Spinal cord (tissue), 10 donors: ENCODE measurements at places on chromosomes 12 and 14.
A peak's percentile ranks its signal among the peaks of the same experiment; 100 is the strongest.

DNA sequence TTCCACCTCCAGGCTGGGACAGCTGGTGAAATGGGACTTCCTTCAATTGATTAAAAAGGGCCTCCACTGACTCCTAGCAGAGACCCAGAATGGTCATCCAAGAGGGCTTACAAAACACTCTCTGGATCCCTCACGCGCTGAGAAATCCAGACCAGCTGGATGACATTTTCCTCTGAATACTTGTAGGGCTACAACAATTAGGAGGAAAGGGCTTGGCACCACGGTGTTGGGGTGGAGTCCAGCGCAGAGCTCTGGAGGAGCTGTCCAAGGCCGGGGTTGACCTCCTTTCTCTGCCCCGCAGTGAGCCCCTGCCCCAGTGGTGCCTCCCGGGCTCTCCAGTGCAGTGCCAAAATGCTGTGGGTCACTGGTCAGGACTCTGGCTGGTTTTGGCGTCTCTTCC, 189.0 kb upstream of the CCND2 start:
- no peak for DNase-seq

DNA sequence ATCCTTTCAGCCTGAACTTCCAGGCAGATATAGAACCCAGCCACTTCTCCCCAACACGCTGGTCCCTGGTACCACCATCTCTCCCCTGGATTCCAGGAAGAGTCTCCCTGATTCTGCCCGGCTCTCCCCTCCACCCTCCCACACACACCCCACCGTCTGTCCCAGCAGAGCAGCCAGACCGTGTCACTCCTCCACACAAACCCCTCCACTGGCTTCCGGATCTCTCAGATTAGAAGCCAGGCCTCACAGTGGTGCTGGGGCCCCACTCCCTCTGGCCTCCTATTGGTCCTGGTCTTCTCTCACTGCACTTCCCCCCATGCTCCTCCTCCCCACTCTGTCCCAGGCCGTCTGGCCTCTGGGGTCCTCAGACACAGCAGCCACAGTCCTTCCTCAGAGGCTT, 52.4 kb upstream of the CDKN3 start:
- DNase-seq: no peak

DNA sequence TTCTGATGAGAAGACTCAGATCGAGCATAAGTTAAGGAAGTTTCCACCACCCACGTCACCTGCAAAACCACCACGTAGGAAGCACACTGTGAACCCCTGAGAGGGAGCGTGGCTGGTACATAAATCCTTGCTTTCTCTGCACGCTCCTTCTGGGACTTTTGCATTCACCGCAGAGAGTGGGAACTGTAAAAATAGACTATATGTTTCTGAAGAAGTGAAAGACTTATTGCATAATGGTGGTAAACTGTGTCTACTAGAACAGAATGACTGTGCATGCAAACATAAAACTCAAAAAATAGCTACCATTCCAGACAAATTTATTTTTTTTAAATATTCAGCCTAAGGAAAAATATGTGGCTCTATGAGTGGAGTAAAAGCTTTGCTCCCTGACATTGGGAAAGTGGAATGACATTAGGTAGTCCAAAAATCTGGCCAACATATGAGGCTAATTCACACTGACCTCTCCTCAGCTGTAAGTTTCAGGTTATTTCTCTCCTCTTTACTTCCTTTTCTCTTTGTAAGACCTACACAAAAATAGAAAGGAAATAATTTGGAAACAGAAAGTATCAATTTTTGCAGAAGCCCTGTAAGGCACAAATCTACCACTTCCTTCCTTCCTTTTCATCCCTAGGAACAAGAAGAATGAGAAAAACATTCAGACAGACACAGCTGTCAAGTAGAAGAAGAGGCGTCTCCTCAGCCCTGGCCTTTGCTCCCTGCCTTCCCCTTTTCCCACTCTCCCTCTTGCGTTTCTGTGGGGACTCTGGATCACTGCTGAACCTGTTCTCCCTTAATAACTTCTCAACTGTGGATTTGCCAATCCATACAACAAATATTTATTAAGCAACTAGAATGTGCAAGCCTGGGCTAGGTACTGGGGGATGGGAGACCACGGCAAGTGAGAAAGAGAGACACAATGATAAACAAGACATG, 264.3 kb upstream of the FOXN3 start:
- DNase-seq: no peak

DNA sequence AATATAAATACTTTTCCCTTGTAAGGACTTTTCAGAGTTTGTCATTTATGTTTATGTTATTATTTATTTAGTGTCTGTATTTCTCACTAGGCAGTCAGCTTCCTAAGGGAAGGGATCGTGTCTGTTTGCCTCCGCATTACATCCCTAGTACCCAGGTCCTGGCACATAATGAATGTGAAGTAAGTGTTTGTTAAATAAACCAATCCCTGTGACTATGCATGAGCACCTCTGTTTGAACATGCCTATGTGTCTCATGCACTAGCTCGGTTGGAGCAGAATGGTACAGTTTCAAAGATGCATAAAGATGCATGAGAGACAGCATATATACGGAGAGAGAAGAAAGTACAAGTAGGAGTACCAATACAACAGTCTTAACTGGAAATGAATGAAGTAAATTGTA, 99.3 kb downstream of the KIF21A start:
- DNase-seq: no peak

DNA sequence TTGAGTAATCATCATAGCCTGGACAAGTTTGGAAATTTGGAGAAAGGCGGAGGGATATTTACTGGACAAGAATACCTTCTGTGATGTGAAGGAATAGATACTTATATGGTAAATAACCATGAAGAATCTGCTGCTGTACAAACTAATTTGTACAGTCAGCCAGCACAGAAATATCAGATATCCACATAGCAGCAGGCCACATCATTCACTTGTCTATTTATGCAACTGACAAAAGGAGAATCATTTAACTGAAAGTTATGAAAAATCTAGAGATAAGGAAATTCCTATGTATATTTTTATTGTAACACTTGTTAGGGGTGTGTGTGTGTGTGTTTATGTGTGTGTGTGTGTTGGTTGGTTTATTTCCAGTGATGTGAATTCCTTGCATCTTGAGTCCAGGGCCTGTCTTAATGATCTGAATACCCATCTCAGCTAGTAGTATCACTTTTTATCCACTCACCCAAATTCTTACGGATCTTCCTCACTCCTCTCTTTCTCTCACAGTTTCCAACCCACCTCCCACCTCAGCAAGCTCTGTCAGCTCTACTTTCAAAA, 10.5 kb upstream of the LRIG3 start:
- DNase-seq: no peak

GRCh38 chr12:1367331-1368291, 226.8 kb downstream of the FBXL14 start:
- peak; percentile 79 for DNase-seq

GRCh38 chr14:80705241-80705980, 236.1 kb downstream of the CEP128 start:
- no peak for DNase-seq

DNA sequence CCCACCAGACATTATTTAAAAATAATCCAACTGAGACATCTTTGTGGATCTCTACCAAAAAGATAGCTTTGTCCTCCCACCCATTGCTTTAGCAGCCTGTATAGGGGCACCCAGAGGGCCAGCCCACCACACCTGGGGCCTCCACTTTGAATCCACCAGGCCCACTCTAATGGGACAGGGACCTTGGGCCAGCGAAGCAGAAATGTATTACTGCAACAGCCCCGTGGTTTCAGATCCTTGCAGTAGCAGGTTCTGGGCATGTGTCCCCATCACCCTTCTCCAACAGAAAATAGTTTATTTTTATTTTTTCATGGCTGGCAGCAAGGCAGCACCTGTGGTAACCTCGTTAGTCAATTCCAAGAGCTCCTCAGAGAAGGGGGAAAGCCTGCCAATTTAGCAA, 218.4 kb downstream of the ZFP36L1 start:
- DNase-seq: no peak

- no peak for DNase-seq
These were observed 282.3 kb upstream of the PRICKLE1 start for GRCh38 chr12:42871816-42872215.

DNA sequence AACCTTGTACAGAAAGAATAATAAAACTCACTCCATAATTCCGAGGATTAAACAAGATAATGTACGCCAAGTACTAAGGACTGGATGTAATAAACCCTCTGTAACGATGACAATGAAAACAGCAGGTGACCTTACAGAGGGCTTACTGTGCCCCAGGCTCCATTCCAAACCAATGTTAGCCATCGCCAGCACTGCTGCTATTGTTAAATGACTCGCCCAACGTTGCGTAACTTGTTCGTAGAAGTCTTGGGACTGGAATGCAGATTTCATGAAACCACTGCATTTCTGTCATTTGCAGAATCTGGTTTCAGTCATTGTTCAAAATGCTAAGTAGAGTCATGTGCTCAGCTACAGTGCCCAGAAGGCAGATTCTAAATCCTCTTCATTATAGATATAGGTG, 728 bp upstream of the STON2 start:
- no peak for DNase-seq

DNA sequence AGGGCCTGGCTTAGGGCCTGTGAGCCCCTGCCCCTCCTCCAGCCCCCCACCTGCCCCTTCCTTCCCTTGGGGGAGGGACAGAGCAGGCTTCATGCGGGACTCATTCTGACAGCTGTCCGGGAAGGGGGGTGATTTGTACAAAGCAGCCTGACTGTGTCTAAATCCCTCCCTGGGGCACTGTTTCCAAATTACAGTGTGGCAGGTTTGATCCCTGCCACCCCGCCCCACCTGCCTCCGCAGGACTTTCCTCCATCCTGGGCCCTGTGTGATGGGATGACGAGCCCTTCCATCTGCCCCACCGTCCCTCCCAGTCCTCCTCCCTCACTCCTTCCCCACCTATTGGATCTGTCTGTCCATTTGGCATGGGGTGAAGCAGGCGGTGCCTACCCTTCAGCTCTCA, 363.9 kb downstream of the BCL11B start:
- no peak for DNase-seq

DNA sequence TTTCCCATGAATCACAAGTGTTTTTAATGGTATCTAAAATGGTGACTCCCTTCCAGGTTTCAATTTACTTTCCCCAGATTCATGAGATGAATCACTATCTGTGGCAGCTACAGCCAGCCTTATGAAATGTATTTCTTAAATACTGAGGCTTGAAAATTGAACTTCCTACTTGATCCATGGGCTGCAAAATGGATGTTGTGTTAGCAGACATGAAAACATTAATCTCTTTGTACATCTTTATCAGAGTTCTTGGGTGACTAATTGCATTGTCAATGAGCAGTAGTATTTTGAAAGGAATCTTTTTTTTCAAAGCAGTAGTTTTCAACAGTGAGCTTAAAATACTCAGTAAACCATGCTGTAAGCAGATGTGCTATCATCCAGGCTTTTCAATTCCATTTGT, 250.8 kb downstream of the SLC6A15 start:
- DNase-seq: no peak

DNA sequence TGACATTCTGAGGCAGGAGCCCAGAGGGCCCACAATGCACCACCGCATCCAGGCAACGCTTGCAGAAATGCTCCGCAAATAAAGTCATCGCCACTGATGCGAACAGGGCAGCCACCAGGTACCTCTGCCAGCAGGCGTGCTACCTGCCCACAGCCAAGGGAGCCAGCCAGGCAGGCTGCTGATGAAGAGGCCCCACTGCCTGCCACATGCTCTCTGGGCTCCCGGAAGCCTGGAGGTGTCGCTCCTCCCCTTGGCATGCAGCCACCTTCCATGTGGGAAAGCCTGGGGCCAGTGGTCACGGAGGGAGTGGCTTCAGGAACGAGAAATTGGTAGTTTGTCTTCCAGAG, 14.7 kb downstream of the GPR132 start:
- no peak for DNase-seq

DNA sequence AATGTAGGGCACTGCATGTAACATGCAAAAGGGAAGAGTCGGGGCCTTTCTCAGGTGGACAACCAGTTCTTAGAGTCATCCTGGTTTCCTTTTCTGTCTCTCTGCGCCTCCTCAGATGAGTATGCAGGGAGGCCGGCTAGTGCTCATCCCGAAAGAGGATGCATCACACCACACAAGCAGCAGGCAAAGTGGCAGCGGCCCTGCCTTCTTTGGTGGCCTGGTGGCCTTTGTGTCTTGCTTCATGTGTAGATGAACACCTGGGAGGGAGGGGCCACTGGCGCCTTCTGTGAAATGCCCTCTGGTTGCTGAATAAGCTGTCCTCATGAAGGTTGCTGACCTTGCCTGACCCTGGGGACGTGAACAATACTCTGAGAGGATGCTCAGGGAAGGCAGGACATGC, 18.0 kb downstream of the SLC24A4 start:
- DNase-seq: no peak

DNA sequence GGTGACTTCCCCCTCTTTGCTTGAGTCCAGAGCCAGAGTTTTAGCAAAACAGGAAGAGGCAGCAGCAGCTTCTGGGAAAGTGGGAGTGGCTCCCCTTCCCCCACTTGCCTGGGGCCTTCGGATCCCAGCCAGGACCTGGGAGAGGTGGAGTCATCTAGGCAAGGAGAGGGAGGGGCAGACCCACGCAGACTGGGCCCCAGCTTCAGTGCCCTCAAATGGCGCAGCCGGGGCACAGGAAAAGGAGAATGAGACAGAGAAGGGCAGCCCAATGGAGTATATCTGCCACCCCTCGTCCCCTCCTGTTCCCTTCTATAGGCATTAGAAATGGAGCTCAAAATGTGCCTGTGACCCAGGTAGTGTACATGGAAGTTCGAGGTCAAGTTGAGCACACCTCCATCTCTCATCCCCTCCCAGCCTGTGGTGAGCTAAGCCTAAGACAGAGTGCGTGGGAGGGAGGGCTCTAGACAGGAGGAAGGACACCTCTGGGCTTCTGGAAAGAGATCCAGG, 9.3 kb upstream of the HDAC7 start:
- DNase-seq: no peak

- DNase-seq: no peak
These were observed 63.4 kb downstream of the ITPR2 start for GRCh38 chr12:26769611-26770010.

- no peak for DNase-seq
These were observed 483.0 kb downstream of the DIO2 start for GRCh38 chr14:79728331-79728730.

GRCh38 chr14:96598332-96598928, 96.2 kb downstream of the PAPOLA start:
- DNase-seq: no peak

GRCh38 chr12:38144049-38144448, 172.5 kb upstream of the ALG10B start:
- DNase-seq: no peak

GRCh38 chr12:69719336-69720316, 19.0 kb upstream of the RAB3IP start:
- no peak for DNase-seq
